Substantia nigra (tissue), 51 donors: ENCODE measurements at places on chromosomes 13 and 19.

- no peak for DNase-seq
Measured at GRCh38 chr13:94419925-94420305, 59.6 kb downstream of the DCT start.

GRCh38 chr19:14078411-14078810 lies 5.8 kb downstream of the MISP3 start:
- no peak for DNase-seq

DNA sequence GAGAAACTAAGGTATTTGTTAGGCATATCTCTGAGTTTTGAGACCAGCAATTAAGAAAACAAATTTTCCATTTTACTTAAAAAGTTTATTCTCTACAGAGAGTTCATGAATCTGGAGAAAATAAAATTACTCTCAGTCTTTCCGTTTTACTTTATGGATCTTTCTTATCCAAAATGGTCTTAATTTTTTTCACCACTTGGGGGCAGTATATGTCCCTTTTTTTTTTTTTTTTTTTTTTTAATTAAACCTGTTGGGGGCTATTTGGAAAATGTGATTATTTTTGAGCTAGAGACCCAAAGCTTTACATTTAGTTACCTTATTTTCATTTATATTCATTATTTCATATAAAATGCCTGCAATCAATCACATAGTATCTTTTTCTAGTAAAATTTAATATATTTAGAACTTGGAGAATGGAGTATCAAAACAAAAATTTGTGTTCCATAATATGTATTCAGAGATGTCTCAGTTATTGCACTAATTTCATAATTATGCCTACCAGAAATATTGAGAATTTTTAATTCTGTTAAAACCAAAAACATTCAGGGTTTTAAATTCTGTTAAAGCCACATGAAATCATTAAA lies 27.1 kb downstream of the PIBF1 start:
- no peak for DNase-seq

DNA sequence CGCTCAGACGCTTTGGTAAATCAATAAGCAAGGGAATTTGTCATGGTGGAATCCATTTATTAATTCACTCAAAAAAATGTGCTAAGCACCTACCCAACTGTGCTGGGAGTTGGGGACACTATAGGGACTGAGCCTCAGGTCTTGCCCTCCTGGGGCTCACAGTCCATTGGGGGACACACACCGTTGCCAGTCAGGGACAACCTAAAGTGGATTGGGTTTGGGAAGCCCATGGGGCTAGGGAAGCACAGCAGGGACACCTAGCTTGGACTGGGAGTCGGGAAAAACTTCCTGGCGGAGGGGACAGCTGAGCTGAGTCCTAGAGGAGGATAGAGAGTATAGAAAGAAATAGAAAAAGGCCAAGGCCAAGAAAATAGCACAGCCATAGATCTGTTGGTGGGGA lies 8.5 kb downstream of the FOSB start:
- DNase-seq = no peak

DNA sequence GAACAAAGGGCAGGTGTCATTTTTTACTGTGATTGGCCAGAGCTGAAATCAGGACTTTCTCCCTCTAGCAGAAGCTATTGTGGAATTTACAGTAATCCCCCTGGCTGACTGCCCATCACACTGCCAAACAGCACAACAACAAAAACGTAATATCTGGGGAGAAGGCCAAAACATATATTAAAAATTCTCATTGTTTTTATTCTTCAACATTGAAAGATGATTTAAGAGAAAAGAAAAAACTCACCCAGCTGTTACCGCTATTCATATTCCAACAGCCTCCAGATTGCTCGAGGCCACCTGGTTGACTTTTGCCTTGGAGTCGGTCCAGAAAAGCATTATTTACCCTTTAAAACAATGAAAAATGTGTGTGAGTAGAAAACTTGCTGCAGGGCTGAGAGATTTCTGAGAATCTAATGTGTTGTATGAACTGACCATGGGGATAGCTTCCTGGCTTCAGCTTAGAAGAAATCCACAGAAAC lies 97.2 kb downstream of the EPSTI1 start:
- no peak for DNase-seq

- DNase-seq = no peak
Measured at GRCh38 chr13:50248516-50249143, 233.4 kb downstream of the KCNRG start.

DNA sequence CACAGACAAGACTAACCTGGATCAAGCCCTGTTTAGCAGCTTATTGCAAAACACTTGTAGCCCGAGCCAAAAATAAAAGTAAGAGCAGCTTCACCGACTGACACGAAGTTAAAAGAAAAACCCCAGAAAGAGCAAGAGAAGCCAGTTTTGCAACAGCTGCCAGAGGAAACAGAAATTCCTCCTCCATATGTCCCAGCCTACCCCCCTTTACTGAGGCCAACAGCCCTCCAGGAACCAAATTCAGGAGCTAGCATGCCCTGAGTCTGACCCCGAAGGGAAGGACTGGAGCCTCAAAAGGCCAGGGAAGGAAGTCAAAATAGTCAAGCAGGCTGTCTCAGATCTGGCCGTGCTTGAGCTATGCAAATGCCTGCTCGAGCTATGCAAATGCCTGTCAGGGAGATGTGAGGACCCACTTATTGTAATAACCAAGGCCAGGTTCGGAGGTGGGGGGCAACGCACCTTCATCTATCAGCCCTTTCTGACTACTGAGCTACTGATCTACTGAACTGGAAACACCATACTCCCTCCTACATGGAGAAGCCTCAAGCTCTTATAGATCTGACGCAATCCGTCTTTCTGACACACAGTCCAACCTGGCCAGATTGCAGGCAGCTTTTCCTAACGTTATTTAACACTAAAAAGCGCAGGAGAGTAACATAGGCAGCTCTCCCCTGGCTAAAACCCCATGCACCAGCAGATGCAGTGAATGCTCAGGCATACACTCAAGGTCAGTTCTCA lies 6.7 kb downstream of the SIGLEC11 start:
- DNase-seq = no peak

GRCh38 chr19:52094526-52095130 lies 937 bp downstream of the ZNF841 start:
- no peak for DNase-seq

- no peak for DNase-seq
Measured at GRCh38 chr13:44362394-44363040, 11.1 kb upstream of the SERP2 start.

GRCh38 chr13:111317042-111317550 lies 3.3 kb upstream of the TEX29 start:
- no peak for DNase-seq

- DNase-seq = no peak
Measured at GRCh38 chr13:37407156-37407555, 191.4 kb downstream of the POSTN start.

DNA sequence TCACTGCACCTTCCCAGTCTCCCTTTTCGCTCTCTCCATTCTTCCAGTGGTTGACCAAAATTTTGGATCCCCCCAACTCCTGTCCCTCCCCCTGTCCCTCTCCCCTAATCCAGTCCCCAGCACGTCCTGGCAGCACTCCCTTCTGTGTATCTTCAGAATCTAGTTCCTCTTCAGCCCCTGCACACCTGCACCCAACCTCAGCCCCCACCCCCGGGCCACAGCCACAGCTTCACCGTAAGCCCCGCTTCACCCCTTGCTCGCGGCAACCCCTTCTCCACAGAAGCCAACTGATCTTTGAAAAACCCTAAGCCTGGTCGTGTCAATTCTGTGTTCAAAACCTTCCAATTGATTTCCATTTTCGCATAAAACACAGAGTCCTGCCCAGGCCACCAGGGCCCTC lies 35.5 kb upstream of the SLC15A1 start:
- DNase-seq = no peak

DNA sequence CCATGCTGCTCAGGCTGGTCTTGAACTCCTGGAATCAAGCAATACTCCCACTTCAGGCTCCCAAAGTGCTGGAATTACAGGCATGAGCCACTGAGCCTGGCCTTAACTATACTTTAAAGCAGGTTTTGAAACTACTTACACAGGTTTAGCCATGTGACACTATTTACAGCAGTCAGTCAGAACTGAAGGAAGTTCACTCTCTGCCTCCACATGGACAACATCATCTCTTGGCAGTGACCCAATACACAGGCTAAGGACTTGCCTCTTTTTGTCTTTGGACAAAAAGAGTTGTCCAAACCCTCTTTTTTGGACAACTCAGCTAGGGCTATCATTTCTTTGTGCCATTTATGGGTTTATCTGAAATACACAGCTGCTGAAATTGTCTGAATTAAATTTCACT lies 89.0 kb upstream of the CLDN10 start:
- DNase-seq = no peak

- DNase-seq = no peak
Measured at GRCh38 chr19:14418856-14419105, 360 bp downstream of the DDX39A start.

DNA sequence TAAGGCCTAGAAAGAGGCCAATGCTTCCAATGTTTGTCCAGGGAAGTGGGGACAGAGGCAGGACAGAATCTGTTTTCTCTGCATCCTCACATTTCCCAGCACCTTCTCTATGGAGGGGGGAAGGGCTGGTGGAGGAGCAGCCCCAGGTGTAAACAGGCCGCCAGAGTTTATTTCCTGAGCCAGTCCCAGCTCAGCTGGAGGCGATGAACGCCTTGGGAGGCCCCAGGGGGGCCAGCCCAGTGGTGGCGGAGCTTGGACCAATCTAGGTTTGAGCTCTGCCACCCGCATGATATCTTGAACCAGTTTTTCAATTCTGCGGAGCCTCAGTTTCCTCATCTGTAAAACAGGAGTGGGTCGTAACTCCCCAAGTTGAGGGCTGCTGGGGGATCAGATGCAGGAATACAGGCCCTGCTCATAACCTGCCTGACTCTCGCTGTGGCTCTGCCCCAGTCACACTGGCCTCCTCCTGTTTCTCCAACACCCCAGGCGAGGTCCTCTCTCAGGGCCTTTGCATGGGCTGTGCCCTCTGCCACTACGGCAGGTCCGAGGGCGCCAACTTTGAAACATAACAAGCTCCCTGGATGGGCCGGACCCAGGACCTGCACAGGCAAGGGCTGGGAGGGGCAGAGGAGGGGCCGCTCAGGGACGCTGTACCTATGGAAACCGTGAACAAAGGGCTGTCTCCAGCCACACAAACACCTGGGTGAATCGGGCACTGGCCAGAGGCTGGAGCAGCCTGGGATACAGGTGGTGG lies 1.1 kb downstream of the TNFAIP8L1 start:
- DNase-seq = no peak

DNA sequence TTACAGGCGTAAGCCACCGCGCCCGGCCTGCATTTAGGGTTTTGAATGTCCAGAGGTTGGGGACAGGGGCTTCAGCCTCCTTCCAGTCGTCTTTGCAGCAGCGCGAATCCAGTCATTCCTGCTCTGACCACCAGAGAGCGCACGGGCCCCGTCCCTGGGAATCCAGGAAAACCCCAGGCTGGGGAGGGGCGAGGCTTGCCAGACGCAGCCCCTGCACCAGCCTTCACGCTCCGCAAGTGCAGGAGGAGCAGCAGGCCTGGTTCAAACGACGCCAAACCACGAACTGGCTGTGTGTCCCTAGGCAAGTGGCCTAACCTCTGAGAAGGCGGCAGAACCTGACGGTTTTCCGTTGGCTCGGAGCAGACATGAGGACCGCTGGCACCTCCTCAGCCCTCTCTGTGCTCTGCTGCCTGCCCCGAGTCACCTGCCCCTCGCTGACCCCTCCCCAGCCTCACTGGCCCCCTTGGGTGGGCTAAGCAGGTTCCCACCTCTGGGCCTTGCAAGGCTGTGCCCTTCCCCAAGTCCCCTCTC lies 2.0 kb upstream of the RNF126 start:
- DNase-seq = peak; percentile 68

DNA sequence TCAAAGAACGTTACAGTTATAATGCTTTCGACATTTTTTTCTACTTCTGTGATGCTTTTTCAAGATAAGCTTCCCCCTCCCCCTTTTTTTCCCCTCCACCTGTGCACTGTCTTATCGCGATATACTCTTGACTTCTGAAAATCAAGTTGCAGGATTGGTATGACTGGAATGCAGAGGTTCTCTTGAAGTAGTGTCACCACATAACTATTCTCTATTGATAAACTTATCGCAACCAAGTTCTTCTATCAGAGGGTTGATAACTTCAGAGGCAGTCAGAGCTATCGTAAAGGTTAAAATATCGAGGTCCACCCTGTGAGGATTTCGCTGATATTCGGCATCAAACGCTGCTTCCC lies 820 bp downstream of the EID2 start:
- no peak for DNase-seq

- no peak for DNase-seq
Measured at GRCh38 chr13:40370661-40371060, 295.8 kb downstream of the FOXO1 start.

DNA sequence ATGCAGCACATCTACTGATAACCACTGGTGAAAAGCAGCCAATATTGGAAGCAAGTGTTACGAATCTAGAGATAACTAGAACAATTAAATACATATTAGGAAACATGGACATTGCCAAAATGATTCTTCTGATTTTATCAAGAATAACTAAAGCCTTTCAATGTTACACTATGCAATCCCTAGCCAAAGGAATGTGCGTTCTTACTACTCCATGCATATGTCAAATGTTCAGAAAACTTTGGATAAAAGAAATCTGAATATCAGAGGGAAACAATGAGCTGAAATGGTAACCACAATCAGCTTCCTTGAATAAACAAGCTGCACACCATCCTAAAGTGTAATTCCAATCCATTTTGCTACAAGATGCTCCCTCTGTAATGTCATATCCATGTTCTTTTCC lies 951 bp upstream of the POSTN start:
- no peak for DNase-seq

- DNase-seq = no peak
Measured at GRCh38 chr19:52946322-52947310, 16.1 kb downstream of the ZNF816 start.

- DNase-seq = no peak
Measured at GRCh38 chr13:109408591-109409382, 377.6 kb downstream of the IRS2 start.

- DNase-seq = no peak
Measured at GRCh38 chr13:88704600-88705275, 1033.6 kb downstream of the SLITRK5 start.

- no peak for DNase-seq
Measured at GRCh38 chr13:26973946-26974345, 197.7 kb downstream of the USP12 start.

DNA sequence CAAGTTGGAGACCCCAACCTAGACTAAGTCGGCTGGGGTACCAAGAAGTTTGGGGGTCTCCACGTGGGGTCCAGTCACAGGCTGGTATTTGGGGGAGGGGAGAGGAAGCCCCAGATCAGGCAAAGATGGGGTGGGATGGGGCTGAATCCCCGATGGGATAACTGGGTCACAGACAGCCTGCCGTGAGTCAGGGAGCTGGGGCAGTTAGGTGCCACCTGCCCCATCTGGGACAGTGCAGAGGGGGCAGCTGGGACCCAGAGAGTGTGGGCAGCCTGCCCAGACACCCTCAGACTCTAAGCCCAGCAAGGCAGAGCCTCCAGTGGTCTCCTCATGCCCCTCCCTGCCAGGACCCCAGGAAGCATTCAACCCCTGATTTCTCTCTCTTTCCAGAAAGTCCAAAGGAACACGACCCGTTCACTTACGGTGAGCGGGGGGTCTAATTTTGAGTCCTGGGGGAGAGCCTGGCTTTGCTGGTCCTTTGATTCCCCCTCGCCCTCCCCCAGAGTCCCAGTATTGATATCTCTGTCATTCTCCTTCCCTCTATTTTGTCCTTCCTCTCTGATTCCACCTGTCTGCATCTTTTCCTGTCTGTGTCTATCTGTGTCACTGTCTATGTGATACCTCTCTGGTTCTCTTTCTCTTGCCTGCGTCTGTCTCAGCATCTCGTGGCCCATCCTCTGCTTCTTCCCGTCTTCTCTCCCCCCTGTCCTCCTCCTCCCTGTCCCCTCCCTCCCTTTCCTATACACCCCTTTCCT lies 1.8 kb downstream of the FXYD1 start:
- DNase-seq = no peak

- DNase-seq = no peak
Measured at GRCh38 chr13:85565652-85566051, 233.6 kb downstream of the SLITRK6 start.
